T-helper 22 cell (primary cell): ENCODE measurements at places on chromosomes 7 and 10.

DNA sequence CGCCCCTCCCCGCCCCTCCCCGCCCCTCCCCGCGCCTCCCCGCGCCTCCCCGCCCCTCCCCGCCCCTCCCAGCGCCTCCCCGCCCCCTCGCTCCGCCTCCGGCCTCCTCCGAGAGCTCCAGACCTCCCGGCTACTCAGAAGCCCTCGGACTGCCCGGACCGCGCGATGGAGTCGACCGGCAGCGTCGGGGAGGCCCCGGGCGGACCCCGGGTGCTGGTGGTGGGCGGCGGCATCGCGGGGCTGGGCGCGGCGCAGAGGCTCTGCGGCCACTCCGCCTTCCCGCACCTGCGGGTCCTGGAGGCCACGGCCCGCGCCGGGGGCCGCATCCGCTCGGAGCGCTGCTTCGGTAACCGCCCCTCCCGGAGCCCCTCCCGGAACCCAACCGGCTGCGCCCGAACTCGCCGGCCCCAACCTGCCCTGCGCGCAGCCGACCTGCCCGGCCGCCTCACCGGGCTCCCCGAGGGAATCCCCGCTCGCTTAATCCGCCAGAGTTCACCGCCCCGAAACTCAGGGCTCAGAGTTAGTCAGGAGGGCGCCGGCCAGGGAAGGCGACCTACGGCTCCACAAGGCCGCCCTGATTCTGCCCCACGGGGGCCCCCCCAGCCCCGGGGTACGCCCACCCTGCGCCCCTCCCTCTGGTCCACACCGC lies at the start of gene PAOX:
TSS of gene PAOX (plus strand) at position 111 of the 649 bp plus-strand sequence. CDS start at position 166, 55 bp downstream.
- DNase-seq, result peak; percentile 52

DNA sequence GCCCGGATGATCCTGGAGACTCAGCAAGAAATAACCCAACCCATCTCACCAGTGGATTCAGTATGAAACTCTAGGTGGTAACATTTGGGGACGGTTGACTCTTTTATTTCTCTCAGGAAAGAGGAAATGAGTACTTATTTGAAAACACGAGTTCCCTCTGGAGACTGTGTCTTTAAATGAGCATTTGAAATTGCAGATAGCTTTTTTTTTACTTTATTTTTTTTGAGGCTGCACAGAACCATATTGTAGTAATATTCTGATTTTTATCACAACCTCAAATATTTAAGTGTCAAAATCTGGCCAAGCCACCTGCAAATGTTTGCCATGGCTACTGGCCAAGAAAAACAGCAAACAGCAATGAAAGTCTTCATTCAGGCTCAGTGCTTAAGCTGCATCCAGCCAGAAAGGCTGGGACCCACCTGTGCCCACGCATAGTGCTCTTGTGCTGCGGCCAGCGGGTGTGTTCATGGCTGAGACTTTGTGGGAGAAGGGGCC lies 160.8 kb downstream of the CREB5 start:
- no peak for DNase-seq

DNA sequence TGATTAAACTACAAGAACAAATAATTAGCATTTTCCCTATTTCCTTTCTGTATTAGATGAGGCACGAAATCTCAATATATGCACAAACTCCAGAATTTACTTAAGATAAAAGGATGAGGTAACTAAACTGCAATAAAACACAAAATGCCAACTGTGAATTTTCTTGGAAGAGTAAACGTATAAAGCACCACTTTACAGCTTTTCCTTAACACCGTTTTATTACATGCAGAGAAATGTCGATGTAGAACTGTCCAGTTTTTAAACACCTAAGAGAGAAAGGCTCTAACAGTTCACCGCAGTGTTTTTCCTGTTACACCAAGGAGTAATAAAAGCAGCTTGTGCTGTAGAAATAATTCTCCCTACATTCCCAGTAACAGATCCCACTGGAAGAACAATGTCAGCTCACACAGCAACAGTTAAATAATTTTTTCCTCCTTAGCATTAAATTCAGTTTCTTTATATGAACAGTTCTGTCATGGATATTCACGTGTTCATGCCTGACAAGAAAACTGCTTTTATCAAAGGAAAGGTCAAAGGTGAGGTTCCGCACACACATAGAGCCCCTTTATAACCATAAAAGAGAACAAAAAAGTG lies 52.0 kb downstream of the MINDY3 start:
- no peak for DNase-seq

GRCh38 chr7:74405899-74406512 lies 47.7 kb upstream of the GTF2IRD1 start:
- no peak for DNase-seq

- DNase-seq, result no peak
Measured at GRCh38 chr10:101136007-101136707, 5.1 kb downstream of the TLX1 start.

GRCh38 chr7:135282561-135283254 lies 49.1 kb downstream of the STRA8 start:
- peak; percentile 24 for DNase-seq

GRCh38 chr7:140322759-140323158 lies 75.6 kb downstream of the SLC37A3 start:
- DNase-seq, result no peak

DNA sequence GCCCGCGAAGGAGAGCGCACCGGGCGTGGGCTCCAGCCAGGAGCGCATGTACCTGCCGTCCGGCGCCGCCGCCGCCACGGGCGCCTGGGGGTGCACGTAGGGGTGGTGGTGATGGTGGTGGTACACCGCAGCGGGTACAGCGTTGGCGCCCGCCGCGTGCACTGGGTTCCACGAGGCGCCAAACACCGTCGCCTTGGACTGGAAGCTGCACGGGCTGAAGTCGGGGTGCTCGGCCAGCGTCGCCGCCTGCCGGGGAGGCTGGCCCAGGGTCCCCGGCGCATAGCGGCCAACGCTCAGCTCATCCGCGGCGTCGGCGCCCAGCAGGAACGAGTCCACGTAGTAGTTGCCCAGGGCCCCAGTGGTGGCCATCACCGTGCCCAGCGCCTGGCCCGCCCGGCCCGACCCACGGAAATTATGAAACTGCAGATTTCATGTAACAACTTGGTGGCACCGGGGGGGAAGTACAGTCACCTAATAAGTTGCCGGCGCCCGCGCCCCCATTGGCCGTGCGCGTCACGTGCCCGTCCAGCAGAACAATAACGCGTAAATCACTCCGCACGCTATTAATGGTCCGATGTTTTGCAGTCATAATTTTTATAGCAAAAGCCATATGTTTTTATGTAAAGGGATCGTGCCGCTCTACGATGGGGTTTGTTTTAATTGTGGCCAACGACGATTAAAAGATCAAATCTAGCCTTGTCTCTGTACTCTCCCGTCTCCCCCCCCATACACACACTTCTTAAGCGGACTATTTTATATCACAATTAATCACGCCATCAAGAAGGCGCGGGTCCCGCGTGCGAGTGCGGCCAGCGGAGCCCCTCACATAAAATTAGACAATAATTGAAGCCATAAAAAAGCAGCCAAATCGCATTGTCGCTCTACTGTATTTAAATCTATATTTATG lies at the start of gene HOXA9:
TSS of gene HOXA9 (minus strand) at position 449 of the 907 bp plus-strand sequence. CDS start at position 369, 80 bp downstream.
- no peak for DNase-seq

- DNase-seq, result no peak
Measured at GRCh38 chr10:78258323-78259030, 224.8 kb downstream of the RPS24 start.

DNA sequence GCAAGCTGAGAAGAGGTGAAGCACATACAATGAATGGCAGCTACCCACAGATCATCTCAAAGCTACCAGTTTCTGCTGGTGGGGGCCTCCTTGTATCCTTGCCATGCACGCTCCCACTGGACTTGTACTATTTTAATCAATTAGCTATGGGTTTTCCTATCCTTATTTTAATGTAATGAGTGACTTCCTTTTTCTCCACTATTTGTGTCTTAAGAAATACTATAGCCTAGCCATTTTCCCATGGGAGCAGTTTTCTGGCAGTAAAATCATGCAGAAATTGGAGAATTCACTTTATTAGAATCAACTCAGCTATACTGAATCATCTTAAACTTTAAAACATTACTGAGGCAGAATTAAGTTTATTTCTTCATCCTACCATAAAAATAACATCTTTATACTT lies 73.5 kb downstream of the CTNNA3 start:
- no peak for DNase-seq

DNA sequence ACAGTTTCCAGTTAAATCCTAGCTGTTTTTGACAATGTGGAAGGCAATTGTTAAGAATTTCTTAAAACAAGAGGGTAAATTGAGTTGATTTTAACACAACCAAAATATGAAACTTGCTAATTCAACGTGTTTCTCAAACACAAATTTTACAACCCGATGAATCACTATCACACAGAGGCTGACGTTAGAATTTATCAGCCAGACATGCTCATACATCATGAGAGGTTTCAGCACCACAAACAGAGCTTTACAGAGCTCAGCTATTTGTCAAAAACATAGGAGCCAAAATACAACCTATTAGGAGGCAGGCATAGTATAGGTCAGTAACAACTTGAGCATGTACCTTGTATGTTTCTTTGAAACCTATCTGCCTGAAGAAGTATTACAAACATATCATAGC lies 36.1 kb downstream of the LRRN3 start:
- DNase-seq, result no peak

- DNase-seq, result no peak
Measured at GRCh38 chr10:50387732-50388073, 136.4 kb upstream of the ASAH2 start.

- no peak for DNase-seq
Measured at GRCh38 chr10:124569623-124570470, 108.2 kb downstream of the LHPP start.

GRCh38 chr7:98831641-98832221 lies 38.1 kb downstream of the TMEM130 start:
- DNase-seq, result no peak

GRCh38 chr10:103281753-103282152 lies 4.8 kb downstream of the INA start:
- no peak for DNase-seq

DNA sequence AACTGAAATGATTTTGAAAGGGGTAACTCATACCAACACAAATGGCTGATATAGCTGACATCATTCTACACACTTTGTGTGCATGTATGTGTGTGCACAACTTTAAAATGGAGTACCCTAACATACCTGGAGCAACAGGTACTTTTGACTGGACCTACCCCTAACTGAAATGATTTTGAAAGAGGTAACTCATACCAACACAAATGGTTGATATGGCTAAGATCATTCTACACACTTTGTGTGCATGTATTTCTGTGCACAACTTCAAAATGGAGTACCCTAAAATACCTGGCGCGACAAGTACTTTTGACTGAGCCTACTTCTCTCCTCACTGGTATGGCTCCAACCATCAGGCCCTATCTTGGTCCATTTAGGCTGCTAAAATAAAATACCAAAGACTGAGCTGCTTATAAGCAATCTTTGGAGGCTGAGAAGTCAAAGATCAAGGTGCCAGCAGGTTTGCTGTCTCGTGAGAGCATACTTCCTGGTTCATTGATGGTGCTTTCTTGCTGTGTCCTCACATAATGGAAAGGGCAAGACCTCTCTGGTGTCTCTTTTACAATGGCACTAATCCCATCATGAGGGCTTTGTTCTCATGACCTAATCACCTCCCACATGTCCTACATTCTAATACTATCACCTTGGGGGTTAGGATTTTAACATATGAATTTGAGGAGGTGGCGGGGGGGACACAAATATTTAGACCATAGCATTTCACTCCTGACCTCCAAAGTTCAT lies 173.3 kb downstream of the CFTR start:
- no peak for DNase-seq

GRCh38 chr7:157357129-157358040 lies 20.6 kb downstream of the DNAJB6 start:
- DNase-seq, result no peak

GRCh38 chr7:150379441-150380379 lies 580 bp downstream of the ZNF775 start:
- DNase-seq, result no peak

- DNase-seq, result no peak
Measured at GRCh38 chr7:27952456-27953285, 212.7 kb downstream of the TAX1BP1 start.

- DNase-seq, result no peak
Measured at GRCh38 chr10:122141821-122142640, 129.1 kb upstream of the BTBD16 start.

DNA sequence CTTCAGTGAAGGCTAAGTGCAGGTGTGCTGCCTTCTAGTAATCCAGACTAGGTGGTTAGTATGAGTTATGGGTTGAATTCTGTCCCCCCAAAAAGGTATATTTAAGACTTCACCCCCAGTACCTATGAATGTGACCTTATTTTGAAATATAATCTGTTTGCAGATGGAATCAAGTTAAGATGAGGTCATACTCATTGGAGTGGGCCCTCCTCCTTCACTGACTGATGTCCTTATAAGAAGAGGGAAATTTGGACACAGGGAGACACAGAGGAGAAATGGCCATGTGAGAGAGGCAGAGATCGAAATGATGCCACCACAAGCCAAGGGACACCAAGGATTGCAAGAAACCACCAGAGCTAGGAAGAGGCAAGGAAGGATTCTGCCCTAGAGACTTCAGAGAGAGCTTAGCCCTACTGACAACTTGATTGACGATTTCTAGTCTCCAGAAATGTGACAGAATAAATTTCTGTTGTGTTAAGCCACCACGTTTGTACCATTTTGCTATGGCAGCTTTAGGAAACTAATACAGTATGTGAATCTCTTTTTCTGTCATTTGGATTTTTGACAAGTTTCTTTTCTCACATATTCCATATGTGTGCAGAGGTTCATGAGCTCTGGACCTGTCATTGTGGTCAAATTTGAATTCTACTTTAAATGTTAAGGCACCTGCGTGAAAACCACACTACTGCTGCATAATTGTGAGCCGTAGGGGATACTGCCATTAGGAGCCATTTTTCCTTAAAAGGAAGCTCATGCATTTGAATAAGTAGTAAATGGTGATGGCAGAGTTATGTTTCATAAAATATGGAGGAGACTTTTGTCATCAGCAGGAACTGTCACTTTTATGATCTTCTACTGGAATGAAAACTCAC lies 2.6 kb upstream of the RPA3 start:
- no peak for DNase-seq

DNA sequence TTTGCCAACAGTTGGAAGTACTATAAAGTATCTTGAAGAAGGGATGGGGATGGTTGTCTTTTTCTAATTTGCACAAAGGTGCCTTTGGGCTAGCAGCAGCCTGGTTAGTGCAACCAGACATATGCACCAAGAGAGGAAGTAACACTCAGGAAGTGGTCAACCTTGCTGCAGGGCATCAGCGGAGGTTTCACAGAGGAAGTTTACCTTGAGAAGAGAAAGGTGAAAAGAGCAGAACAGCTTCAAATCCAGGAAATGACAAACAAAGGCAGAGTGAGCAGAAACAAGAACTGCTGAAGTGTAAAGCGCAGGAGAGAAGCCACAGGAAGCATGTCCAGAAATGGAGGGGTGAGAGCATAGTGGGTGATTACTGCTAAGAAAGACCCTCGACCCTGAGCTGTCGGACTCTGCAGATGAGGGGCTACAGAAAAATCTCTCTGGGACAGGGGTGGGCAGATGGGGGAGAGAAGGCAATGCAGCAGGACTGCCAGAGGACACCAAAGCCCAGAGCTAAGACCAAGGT lies 66.9 kb downstream of the STK17A start:
- peak; percentile 64 for DNase-seq

DNA sequence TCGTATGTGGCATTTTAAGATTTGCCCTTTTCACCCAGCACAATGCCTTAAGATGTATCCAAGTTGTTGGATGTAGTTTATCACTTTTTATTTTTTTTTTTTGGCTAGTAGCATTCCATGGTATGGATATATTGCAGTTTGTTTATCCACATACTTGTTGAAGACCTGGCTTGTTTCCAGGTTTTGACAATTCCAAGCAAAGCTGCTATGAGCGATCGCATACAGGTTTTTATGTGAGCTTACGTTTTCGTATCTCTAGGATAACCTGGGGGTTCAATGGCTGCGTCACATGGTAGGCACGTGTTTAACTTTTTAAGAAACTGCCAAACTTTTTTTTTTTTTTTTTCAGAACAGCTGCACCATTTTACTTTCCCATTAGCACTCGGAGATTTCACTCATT lies 32.2 kb downstream of the BAIAP2L1 start:
- no peak for DNase-seq
